ENCODE measurements at places on chromosomes 12 and 14.

DNA sequence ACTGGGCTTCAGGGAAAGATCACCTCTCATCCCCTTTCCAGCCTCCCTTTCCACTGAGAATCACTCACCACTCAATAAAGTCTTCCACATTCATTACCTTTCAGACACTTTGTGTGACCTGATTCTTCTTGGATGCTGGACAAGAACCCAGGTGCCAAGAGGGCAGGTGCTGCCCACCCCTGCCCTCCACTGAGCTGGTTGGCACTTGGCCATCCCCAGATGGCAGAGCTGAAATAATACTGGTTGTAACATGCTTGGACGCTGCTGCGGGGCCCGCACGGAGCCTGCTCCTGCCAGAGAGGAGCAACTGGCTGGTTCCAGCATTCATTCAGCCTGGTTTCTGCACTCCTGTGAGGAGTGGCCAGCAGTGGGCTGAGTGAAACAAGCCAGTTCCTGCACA lies 386.7 kb upstream of the CCDC196 start:
- no peak for DNase-seq

GRCh38 chr14:103846097-103846496 lies 1.3 kb downstream of the PPP1R13B start:
- no peak for DNase-seq

DNA sequence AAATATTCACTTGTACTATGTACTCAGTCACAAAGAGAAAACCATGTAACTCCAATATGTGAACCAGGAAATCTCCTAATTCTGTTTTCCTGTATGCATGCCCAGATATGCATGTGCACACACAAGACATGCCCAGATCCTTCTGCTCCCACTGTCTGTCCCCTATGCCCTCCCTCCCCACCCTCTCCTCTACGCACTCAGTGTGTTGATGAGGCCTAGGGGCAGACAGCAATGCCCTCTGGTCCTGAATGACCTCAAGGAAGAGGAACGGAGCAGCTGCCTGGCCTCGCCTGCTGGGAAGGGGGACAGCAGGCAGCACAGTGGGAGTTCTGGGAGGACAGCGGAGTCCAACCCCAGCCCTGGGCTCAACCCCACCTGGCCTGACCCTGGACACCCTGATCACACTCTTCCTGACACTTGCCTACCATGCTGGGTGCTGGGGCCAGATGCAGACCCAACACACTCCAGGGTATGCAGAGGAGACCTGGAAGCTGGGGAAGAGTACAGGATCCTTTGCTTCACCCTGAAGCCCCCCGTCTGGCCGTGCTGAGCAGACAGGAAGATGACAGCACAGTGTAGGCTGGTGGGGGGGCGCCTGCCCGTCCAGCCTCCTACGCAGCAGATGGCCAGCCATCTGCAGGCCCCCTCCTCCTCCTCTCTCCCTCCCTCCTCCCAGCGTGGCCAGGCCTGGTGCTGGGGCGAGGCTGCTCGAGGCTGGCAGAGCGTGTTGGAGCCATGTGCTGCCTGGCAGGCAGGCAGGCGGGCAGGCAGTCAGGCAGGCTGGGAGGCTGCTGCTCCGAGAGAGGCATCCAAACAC lies 106.6 kb upstream of the NCOR2 start:
- DNase-seq, result peak; percentile 38

GRCh38 chr12:45619736-45620135 lies 109.8 kb upstream of the ARID2 start:
- no peak for DNase-seq

GRCh38 chr12:88604646-88605045 lies 24.4 kb upstream of the KITLG start:
- DNase-seq, result no peak

- no peak for DNase-seq
Observed at GRCh38 chr14:75848167-75848913, 133.5 kb downstream of the TGFB3 start.

DNA sequence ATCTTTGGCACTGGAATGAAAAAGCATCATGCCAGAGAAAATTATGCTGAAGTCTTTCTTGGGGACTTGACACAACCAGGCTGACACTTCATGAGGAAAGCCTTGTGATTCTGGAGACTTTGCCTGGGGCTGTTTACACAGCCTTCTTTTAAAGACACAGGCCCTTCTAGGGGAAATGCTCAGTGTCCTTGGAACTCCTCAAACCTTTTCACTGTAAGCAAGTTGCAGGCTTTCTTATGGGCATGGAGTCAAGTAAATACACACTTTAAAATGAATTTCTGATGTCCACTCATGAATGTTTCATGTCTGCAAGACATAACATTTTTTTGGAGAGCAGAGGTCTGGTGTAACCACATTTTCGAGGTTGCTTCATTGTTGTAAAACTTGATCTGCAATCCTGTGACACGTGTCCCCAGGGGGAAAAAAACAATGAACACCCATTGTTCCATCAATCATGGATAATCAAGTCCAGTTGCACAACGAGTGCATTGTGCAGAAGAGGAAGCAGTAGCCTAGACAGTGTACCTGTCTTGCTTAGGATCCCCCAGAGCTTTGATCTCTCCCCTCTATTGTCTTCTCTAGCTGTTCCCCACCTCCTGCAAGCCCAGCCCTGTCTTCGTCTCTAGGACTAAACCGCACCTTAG lies 155.1 kb upstream of the PRICKLE1 start:
- DNase-seq, result no peak

- no peak for DNase-seq
Observed at GRCh38 chr14:75531660-75532317, 9.5 kb downstream of the BATF start.

DNA sequence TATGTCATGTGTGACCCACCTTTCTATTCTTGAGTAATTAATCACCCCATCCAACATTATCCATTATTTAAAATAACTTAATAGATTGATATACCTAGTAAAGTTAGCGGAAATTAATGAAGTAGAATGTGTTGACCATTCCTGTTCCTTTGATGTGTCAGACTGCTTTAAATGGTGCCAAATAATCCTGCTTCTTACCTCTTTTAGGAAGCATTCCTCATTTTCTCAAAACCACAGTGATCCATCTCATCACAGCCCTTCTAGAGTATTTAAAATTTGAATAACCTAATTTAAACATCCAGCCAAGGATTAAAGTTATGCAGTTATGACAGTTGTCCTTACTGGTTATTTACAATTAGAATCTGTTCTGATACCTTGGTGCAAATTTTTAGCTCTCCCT lies 6.9 kb downstream of the MGAT4C start:
- no peak for DNase-seq

DNA sequence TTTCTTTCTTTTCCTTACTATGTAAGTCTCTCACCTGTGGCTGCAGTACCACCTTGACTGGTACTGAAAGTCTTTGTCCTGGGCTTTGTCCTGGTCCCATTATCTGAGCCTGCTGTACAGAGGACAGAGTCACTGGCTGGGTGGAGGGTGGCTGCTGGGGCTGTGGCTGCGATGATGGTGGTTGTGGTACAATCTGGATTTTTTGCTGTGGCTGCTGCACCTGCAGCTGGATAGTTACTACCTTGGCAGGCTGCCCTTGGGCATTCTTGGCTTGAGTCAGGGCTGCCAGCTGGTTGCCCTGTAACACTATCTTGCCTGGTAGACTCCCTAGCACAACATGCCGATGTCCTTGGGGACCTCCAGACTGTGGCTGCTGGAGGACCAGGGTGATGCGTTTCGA lies 27.0 kb downstream of the CHD8 start:
- peak; percentile 45 for DNase-seq

- DNase-seq, result no peak
Observed at GRCh38 chr12:50999093-50999492, 27.1 kb downstream of the SLC11A2 start.

DNA sequence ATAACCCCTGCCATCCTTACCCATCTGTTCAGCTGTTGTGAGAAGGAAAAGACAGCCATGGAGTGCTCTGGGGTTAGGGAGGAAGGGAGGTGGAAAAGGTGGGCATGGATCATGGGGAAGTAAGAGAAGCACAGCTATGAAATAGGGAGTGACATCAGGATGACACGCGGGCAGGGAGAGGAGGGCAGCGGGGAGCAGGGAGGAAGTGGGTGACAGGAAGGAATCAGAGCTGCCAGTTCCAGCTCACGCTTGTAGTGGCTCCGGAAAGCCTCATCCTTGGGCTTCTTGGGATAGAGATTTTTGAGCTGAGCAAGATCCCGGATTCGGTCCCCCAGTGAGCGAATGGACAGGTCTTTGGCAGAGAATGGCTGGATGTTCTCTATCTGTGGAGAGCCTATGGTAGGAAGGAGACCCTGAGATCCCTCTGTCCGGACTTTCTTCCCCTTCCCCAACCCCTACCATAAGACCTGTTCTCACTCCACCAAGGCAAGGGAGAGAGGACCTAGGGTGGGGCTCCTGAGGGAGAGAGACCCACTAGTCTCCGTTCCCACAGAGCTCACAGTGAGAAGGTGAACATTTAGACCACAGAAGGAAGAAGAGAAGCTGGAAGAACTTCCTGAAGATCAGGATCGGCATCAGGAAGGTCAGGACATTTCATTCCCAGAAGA lies 10.3 kb downstream of the NAB2 start:
- no peak for DNase-seq

- DNase-seq, result no peak
Observed at GRCh38 chr12:107431942-107432341, 253.7 kb upstream of the PWP1 start.

DNA sequence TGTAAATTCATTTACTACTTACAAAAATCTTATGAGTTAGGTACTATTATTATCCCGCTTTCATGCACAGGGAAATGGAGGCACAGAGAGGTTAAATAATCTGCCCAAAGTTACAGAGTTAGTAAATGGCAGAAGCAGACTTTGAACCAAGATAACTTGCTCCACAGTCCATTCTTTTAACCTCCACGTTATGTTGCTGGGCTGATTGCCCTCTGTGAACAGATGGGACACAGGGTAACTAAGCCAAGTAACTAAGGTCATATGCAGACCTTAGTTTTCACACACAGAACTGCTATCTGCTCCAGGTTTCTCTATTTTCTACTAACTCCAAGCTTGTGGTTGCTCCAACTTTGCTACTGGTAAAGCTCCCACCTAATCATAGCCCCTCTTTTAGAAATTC lies 147.1 kb upstream of the IFNG-AS1 start:
- DNase-seq, result no peak

- DNase-seq, result no peak
Observed at GRCh38 chr14:93982230-93983007, 6.0 kb upstream of the ASB2 start.

GRCh38 chr12:26884765-26885576 lies 52.0 kb upstream of the ITPR2 start:
- peak; percentile 66 for DNase-seq

DNA sequence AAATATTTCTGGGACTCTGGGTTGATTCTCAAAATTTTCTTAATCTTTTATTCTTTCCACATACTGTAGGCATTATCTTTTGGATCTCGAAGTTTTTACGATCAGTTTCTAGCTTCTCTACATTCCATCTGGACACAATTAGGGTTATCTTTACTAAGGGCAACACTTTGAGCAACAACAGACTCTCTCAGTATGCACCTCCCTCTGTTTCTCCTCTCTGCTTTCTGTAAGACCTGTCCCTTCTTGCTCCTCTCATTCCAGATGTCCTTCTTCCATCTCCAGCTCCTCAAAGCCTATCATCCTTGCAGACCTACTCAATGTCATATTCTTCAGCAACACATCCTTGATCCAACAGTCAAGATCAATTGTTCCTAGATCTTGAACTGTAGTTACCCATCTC lies 457.0 kb downstream of the SLC6A15 start:
- no peak for DNase-seq

GRCh38 chr12:108609537-108610335 lies 11.9 kb upstream of the TMEM119 start:
- DNase-seq, result peak; percentile 75

GRCh38 chr14:65156568-65157366 lies 54.5 kb upstream of the MAX start:
- peak; percentile 71 for DNase-seq

DNA sequence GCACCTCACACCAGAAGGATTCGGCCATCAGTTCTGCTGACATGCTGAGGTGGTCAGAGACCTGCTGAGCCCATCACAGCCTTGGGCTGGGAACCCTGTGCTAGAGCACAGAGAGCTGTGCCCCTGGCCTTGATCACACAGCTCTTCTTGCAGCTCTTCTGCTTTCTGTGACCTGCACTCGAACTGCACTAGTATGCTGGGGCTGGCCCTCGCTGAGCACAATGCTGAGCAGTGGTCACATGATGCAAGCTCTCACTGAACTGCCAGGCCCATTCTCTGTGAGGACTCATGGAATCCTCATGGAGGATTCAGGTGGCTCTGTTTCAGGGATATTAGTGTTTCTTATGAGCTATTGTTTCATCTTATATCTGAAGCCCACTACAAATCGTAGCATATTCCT lies 22.5 kb downstream of the FBXO21 start:
- DNase-seq, result no peak

GRCh38 chr14:90168425-90169105 lies 87.8 kb upstream of the PSMC1 start:
- DNase-seq, result no peak

- DNase-seq, result peak; percentile 50
Observed at GRCh38 chr14:100529561-100530031, 57.6 kb downstream of the BEGAIN start.

GRCh38 chr12:52903855-52904508 lies 894 bp downstream of the KRT8 start:
- DNase-seq, result no peak

DNA sequence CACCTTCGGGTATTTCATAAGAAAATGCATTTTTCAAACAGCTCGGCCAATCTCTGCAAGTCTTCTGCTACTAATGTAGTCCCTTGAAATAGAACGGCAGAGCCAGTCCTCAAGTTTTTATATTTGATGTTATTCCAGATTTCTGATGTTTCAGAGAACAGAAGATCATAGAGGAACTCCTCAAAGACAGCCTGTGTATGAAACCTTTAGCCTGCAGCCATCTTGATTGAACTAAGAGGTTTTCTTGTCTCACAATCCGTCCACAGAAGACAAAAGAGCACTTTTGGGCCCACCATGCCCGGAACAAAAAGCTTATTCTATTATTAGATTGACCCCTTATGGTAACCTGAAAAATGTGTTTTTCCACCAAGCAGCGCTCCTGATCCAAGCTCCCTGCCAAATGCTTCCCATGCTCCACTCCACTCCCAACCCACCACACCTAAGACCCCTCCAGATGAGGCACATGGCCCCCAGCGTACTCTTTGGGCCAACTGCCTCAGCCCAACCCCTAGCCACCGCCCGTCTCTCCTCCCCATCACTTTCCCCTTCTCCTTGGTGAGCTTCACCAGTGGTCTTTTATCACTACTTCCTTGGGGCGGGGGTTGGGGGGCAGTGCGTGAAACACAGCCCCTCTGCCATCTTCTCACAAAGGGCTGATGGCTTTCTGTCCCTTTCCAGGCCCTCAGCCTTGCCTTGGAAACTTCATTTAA lies 175.8 kb downstream of the CALM1 start:
- no peak for DNase-seq

DNA sequence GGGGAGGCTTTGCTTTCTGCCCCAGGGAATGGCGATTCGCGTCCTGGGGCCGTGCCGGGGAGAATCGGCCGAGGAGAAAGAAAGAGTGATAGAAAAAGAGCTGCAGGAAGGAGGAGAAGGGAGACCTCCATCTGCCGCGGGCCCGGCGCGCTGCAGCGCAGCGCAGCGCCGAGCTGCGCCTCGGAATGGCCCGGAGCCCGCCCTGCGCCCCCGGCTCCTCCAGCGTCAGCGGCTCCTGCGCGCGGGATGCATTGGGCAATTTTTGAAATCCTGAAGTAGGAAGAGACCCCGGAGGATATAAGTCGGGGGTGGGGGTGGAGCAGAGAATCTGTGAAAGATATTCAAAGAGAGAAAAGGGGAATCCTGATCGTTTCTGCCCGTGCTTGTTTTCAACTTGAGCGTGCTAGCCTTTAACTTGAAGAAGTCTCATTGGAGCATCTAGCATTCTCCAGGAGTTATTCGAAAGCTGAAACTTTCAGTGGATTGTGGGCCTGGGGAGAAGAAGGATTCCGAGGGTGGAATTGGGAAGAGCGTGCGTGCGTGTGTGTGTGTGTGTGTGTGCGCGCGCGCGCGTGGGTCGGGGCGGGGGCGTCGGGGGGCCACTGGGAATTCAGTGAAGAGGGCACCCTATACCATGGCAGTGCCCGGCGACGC lies 441 bp downstream of the PDE3A start:
- peak; percentile 33 for DNase-seq

All from psoas muscle (tissue), 8 donors.